ENCODE measurements at places on chromosomes 5 and 9.

DNA sequence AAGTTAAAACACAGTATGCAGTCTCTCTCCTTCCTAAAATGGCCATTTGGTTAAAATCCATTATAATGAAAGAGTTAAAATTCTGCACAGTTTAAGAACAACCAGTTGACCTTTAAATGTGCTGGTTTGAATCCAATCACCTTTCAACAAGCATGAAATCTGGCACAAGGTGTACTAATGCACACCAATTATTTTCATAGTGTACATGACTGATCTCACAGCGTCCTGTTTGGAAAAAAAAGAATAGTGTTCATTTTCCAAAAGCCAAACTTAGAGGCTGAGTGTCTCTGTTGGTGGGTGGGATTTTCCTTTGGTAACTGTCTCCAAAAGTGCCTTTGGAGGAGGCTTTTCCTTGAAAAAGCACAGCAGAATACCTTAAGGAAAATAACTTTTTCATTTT, 180.6 kb downstream of the DEPDC1B start:
- DNase-seq: no peak

- no peak for DNase-seq
Observed at GRCh38 chr9:128802482-128802881, 15.4 kb downstream of the TBC1D13 start.

GRCh38 chr9:98708933-98709911, at the start of gene GABBR2:
GABBR2 (minus strand) TSS chr9:98708935; CDS start chr9:98708737, 198 bp downstream.
- DNase-seq: peak; percentile 10

DNA sequence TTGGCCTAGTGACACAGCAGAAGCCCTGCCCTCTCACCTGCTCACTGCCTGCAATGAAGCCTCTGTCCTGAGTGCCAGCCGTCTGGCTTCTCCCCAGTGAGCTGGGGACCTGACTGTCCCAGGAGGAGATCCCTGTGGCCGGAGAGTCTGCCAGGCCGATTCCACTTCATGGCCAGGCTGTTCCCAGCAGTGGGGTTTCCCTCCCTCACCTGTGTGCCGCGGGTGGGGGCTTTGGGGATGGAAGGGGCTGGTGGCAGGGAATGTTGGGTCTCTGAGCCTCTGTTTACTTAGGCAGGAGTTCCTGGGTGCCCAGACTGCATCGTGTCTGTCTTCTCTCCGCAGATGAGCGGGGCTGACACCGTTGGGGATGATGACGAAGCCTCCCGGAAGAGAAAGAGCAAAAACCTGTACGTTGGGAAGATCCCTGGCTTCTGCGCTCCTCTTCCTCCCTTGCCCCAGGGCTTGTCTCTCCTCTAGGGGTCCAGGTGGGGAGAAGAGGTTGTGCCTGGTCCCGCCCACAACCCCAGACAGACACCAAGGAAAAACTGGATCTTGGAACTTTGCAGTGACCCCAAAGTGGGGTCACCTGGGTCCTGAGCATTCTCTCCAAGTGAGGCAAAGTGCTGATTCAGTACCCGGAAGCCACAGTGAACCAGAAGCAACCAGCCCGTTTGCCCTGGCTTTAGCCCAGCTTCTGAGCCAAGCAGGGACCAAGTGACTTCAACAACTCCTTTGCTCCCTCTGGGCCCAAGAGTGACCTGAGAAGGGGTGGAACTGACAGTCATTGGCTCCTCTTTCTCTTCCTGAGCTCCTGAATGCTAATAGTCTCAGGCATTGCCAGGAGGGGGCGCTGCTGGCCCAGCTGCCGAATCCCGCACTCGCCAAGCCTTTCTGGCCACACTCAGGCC, 127.7 kb downstream of the RGS3 start:
- DNase-seq: peak; percentile 75

DNA sequence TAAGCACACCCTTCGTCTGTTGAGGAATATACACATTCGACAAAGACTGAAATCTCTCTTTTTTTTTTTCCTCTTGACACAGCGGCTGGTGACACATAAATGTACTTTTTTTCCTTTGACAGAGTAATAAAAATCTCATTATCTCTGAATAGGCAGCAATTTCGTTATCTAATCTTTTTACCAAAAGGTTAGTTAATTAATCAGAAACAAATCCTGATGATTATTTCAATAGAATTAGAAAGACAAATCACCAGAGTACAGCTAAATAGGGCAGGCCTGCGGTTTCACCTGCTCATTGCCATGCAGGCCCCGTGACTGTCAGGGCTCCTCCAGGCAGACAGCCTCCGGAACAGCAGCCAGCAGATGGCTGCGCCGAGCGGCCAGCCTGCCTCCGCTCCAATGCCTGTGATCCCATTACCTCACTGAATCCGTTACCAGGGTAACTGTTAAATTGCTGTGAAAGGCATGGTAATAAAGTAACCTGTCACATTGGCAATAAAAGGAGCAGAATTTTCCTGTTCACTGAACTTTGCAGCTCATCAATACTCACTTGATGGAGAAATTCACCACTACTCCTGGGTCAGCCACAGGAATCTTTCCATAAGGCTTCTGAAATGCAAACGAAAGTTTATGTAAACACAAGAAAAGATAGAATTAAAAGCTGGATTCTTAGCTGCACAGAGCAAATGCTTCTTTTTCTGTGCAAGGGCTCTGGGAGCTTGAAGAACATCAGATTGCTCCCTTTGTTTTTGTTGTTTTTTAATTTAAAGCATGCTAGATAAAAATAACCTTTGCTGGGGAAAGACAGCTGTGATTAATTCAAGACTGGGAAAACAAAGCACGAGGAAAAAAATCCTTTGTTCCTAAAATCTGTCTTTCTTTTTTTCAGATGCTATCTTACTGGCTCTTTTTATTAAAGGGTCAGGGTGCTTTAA, 666.4 kb upstream of the ZNF608 start:
- DNase-seq: peak; percentile 87
